T1000 (cell line): ENCODE measurements at places on chromosomes 1 and 21.

DNA sequence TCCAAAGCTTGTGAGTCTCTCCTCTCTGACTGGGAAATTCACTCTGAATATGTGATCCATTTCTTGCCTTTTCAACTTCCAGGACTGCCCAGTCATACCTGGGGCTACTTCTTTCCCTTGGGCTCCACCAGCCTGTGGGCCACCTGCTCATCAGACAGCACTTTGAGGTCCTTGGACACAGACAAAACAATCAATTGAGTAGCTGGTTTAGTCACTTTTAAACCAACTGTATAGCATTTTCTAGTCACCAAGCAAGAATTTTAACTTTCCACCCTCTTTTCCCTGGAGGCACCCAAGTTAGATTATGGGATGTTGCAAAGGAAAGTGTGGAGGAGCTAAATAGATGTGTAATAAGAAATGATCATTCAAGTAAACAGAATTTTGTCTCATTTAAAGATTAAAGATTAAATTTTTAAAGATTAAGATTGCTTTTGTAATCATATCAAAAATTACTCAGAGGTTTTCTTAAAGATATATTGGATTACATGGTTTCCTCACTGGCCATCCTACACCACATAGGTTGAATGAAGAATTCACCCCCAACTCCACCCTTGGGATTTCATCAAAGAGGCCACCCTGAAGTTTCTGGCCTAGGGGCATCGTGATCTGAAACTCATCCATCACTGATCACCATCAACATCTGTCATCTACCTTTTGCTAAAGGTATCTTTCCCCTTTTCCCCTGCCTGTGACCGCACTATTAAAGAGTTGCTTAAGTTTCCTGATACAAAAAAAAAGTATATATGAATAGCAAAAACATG lies 219.2 kb upstream of the NR5A2 start:
- no peak for DNase-seq

GRCh38 chr1:18271336-18271735 lies 163.7 kb downstream of the IGSF21 start:
- no peak for DNase-seq

- no peak for DNase-seq
Observed at GRCh38 chr1:226629896-226630550, 81.5 kb downstream of the STUM start.

DNA sequence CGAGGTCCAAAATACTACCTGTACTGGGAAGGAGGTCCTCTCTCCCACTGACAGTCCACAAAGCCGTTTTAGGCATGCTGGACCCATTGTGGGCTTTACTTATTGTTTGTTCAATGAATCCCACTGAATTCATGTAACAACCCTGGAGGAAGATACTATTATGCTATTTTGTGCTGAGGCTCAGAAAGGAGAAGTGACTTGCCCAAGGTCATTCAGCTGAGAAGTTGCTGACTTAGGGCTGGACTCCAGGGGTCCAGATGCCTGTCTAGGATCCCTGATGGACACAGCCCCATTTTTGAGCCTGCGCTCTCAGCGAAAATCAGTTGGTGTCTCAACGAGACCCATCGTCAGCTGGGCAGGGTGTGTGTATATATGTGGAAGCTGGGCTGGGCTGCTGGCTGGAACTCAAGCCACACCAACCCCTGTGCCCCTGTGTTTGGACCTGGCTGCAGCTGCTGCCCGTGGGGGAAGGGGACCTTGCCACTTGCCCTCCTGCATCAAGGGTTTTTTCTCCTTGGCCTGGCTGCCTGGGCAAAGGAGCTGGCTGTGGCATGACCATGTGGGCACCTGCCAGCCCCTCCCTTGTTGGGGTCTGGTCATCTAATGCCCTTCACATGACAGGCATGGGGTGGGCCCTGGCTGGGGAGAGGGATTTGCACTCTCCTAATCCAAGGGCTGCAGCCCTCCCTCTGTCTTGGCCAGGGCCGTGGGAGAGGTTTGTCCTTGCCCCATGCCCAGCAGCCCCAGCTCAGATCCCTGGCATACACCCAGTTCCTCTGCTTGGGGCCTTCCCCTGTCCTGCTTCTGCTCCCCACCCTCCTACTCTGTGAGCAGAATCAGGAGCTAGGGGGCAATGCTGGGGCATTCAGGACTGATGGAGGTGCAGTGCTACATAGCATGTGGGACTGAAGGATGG lies 15.0 kb downstream of the KCNQ4 start:
- DNase-seq: no peak

GRCh38 chr1:78280626-78281025 lies 210.1 kb upstream of the PTGFR start:
- no peak for DNase-seq

- DNase-seq: no peak
Observed at GRCh38 chr1:201582705-201583442, 43.9 kb downstream of the NAV1 start.

GRCh38 chr1:150464422-150464826 lies 22.8 kb upstream of the TARS2 start:
- peak; percentile 28 for DNase-seq

DNA sequence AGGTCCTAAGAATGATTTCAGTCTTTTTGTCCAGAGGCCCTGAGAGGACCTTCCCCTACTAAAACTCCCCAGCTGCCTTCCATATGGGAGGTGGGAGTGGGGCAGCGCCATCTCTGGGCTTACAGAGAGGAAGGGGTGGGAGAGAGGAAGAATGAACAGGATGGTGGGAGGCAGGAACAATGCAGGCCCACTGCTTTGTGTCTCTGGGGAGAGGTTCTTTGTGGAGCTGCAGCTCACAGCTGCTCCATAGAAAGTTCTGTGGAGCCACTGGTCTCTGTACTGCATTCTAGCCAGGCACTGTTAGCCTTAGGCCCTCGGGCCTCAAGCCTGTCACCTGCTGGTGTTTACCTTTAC lies 43.6 kb upstream of the A3GALT2 start:
- DNase-seq: no peak

DNA sequence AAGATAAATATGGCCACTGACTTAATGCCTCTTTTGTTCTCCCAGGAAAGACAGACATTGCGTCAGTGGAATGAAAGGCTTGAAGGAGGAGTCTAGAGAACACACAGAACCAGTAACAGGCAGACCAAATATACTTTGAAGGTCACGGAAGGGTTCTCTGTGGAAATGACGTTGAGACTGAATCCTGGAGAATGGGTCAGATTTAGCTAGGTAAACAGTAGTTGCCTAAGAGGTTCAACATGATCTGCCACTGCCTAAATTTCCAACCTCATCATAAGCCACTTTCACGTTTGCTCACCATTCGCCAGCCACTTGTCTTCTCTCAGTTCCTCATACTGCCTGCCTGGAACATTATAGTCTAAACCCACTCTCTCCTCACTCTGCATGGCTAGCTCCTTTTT lies 20.5 kb downstream of the PLA2G4A start:
- no peak for DNase-seq

GRCh38 chr1:64337926-64338325 lies 132.0 kb upstream of the CACHD1 start:
- DNase-seq: no peak

DNA sequence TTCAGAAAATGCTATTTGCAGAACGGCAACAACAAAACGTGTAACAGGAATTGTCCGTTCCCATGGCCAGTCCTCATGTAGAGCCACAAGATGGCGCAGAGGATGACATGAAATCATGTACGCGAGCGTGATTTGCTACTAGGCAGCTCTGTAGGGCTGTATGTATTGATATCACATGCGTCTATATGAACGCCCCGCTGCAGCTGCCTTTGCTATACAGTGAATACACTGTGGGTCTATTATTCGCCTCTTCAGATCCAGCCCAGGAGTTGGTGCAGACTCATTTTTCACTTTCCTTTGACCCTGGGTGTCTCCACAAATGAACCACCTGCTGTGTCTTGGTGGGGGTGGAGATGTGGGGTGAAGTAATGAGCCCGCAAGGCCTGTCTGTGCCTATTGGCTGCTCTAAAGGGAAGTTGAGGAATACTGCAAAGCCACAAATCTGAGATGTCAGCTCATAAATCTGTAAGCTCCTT lies 361.5 kb downstream of the KIF26B start:
- DNase-seq: no peak

DNA sequence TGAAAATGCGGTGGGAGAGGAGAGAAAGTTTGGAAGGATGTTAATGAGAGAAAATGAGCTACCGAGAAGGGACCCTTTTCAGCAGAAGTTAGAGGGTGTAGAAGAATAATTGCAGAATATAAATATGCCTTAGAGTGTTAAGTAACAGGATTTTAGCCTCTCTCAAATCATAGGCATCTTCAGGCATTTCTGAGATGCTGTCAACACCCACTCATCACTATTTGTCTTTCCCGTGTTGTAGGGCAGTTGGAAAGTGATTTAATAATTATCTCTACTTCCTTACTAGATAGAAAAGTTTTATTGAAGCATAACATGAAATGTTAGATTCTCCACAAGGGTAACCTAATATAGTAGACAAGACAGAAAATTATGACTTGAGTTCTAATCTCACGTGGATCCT lies 96.4 kb upstream of the RGS4 start:
- no peak for DNase-seq

DNA sequence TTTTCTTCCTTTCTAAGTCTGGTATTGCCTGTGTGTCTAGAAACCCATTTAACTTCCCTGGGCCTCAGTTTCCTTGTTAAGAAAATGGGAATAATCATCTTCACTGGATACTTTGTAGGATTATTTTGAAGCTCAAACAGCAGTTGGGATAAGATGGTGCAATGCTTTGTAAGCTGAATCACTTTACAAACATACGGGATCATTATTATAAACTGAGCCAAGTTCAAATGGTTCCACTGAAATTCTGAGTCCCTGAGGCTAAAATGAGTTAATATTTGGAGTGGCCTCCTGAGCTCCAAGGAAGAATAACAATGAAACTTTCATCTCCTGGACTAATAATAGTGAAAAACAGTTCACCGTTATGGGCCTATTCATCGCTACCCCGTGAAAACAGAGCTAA lies 388.0 kb downstream of the PLPP3 start:
- no peak for DNase-seq

- no peak for DNase-seq
Observed at GRCh38 chr1:13701271-13701640, 1.3 kb downstream of the PRDM2 start.

DNA sequence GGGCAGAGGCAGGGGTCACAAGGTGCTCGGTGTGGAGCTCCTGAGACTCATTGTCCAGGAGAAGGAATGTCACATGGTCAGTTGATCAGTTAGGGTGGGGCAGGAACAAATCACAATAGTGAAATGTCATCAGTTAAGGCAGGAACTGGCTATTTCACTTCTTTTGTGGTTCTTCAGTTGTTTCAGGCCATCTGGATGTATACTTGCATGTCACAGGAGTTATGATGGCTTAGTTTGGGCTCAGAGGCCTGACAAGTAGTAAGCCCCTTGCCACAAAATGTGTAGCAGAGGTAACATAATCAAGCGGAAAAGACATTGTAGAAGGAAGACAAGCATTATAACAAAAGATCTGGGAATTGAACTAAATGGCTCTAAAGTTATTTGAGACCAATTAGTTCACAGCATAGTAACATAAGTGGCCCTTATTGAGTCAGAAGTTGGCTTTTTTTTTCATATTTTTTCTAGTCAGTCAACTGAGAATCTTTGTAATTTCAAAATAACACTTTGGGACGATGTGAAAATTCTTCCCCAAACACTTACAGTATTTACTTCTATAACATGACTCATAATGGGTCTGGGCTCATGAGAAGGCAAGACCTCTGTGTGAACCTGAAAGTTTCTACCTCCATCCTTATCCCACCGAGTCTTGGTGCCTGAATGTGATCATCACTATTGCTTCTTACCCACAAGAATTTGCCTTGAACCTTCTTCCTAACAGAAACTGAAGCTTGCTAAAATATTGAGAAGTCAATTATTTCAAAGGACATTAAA lies 137.0 kb upstream of the DPT start:
- no peak for DNase-seq

- DNase-seq: no peak
Observed at GRCh38 chr1:234107416-234108021, 203.0 kb downstream of the SLC35F3 start.

DNA sequence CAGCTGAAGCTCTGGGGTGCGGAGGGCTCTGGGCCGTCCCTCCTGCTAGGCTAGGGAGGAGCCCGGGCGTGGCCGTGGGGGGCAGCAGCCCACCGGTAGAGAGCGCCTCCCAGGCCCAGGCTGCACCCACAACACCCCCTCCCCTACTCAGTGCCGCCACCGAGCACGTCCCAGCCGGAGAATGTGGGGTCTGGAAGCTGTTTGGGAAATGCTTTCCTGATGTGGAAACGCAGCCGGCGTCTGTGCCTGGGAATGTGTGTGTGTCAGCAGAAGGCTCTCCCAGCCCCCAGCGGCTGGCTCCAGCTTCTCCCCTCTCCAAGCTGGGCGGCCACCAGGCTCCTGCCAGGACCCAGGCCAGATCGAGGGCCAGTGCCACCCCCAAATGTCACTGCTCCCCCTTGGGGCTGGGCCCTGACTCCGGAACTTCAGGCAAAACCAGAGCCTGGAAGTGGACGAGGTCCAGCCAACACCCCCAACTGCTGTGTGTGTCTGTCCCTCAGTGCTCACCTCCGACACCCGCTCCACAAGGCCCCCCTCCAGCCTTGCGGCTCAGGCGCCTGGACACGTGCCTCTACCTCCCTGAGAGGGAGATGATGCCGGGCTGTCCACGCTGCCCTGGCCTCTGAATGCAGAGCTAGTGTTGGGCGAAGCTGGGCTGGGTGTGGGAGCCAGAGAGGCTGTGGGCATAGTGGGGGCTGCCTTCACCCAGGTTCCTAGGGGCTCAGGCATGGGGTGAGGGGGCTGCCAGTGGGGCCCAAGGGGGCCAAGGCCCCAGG lies 74.7 kb downstream of the MEGF6 start:
- DNase-seq: no peak

DNA sequence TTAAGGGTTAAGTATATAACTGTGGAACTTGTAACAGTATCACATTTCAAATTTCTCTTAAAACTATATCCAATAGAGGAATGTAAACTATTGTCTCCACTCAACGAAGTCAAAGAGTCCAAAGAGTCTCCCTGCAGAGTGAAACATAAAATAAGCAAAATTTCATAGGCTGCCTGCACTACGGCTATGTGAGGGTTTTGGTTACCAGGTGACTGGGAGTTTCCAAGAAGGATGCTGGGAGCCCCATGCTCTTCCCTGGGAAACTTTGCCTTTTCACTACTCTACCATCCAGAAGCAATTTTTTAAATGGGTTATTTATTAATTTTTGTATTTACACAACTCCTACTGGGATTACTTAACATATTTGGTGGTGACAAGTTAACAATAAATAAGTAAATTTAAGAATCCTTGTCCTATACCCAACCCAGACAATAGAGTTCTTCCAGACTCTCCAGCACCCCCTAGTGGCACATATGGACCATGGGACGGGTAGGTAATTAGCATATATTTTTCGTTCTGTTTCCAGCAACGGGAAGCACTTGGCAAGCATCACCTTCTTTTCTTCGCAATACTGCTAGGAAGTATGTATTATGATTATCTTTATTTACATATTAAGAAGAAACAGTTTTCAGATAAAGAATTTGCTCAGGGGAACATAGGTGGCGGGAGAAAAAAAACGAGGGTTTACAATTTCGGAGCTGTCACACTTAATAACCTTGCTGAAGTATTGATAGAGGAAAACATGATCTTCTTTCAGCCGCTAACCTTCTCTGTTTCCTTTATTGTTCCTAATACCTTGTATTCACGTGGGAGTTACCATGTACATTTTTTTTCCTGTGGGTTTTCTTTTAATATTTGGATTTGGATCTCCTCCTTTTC lies 3.5 kb downstream of the FMO2 start:
- no peak for DNase-seq
